ENCODE measurements at places on chromosomes 12 and 14.

DNA sequence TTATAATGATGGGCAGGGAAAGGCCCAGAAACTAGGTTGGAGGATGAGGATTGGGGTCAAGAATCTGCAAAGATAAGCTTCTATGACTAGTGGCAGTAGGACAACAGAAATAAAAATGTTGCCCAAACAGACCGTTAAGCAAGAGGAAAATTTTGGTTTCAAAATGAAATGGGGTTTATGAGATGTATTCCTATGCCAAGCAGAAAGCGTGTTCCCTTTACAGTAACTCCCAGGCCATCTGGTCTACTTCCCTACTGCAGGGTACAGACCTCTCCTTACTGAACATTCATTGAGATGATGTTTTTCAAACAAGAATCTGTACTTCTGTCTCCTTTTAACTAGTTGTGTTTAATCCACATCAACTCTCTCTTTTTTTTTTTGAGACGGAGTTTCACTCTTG, 20.4 kb upstream of the TMEM229B start:
- DNase-seq: no peak

DNA sequence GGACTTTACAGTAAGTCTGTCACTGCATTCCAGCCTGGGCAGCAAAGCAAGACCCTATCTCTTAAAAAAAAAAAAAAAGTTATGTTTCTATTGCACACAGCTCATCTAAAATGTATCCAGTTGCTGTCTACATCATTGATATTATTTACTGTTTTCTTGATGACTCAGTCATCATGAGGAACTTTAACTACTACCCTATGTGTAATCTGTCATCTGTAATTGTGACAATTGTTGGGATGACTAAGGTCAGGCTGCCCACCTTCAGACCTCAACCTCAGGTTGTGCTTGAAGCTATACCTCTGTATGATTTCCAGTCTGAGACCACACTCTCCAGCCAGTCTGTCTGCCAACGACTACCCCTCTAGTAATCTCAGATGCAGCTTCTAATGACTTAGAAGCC, 15.3 kb downstream of the PPP1R13B start:
- no peak for DNase-seq

GRCh38 chr12:74349925-74350324, 187.7 kb upstream of the ATXN7L3B start:
- no peak for DNase-seq

GRCh38 chr14:31527546-31527945, 33.7 kb upstream of the NUBPL start:
- no peak for DNase-seq

DNA sequence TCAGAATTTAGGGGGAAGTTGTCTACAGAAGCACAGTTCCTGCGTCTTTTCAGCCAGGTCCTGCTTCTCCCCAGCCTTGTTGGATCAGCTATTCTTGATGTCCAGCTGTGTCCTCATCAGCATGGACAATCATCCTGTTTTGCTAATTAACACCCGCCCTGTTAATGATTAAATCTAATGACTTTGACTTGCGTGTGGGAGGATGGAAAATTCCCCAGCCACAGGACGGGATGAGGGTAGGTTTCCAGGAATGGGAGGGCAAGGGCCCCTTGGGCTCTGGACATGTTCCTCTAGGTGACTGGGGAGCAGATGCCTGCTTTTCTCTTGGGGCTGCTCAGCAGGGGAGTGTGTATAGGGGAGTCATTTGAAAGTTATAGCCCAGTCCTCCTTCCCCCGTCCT, 5.3 kb upstream of the PPP1R1A start:
- peak; percentile 51 for DNase-seq

DNA sequence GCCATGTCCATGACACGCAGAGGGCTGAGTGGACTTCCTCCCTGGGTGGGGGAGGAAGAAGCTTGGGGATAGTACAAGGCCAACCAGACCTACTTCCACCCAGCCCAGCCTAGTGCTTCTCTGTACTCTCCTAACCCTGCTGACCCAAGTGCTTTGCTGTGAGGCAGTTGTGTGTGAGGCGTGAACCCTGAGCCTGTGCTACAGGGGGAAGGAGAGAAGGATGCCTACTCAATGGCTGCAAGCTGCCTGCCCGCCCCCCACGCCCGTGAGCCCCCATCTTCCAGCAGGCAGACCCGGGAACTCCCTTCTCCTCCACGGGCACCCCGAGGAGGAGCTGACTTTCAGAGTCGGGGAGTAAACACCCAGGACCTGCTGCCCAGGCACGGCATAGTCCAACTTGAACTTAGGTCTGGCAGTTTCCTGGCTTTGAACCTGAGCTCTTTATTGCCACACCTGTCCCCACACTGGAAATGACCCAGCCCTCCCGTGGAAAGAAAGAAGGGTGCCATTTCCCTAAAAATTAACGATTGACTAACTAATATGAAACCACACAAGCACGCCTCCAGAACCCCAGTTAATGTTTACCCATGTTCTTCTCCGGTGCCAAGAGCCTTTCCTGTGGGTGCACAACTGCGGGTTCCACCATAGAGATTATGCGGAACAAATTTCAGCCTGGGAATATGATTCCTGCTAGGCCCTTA, 10.8 kb downstream of the ALDH2 start:
- peak; percentile 63 for DNase-seq

DNA sequence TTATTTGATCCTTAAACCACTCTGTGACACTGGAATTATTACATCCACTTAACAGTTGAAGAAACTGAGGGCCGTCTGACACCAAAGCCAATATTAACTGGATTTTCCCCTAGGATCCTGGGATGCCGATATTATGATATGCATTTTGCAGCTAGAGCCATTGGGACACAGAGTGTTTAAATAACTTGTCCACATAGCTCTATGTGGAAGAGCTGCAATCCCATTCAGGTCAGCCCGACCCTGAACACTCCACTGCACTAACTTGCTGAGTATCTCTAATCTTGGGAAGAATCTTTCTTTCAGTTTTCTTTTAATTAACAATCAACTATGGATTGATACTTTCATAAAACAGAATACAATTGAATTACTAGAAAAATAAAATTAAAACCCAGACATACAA, 37.9 kb downstream of the RMST start:
- no peak for DNase-seq

- no peak for DNase-seq
These were observed 49.4 kb downstream of the SLC8A3 start for GRCh38 chr14:70139384-70139783.

- no peak for DNase-seq
These were observed 40.9 kb upstream of the GSG1 start for GRCh38 chr12:13144266-13144828.

DNA sequence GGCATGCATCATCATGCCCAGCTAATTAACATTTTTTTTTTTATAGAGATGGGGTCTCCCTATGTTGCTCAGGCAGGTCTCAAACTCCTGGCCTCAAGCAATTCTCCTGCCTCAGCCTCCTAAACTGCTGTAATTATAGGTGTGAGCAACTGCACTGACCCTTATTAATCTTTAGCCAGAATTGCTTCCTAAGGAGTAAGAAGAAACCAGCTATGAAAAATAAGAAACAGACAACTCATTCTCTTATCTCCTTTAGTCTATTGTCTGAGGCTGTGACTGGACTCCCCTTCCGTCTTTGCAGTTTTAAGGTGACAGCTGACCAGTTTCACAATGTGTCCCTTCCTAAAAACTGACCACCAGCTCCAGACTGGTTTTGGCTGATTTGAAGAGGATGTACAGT, 52.4 kb downstream of the EMP1 start:
- peak; percentile 31 for DNase-seq

DNA sequence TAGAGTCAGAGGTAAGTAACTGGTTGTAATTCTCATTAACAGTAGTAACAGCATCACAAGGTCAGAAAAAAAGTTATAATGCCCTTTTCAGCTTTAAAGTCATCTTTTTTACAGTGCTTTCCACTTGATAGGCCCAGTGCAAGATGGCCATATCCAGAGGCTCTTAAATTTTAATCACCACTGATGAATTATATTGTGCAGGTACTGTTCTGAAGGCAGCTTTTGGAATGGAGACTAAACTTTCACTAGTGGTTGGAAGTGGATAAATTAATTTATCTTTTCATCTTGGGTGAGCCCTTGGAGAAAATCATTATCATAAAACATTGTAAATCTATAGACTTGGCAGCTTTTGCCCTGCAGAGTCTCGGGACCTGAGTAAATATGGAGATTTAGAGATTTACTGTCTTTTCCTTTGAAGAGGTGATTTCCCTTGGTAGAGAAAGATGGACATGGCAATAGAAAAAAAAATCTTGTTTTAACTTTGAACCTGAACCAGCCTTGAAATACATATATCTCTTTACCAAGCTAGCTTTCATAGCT, 969.1 kb upstream of the NOVA1 start:
- no peak for DNase-seq

DNA sequence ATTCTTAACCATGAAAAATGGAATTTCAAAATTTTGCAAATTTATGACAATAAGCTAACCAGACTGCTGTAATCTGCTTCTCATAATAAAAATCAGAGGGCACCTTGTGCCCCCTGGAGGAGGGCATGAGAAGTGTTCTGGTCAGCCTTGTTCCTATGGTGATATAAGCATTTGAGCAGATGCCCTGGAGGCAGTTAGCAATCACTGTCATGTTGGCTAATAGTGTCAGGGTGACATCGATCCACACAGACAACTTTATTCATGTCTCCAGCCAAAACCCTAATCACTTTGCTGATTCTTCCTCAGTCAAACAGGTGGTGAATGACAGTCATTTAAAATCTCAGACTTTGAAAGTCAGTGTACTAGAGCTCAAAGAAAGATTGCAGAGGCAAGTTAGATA, 943.0 kb downstream of the GALC start:
- DNase-seq: peak; percentile 5

GRCh38 chr14:104868060-104868740, 3.1 kb downstream of the CEP170B start:
- DNase-seq: no peak

GRCh38 chr14:100754020-100754419, 27.3 kb downstream of the DLK1 start:
- no peak for DNase-seq

- peak; percentile 38 for DNase-seq
These were observed at the start of gene ADSS1 for GRCh38 chr14:104723651-104724406. TSS of gene ADSS1 (plus strand) at chr14:104724229. CDS start at chr14:104724271, 42 bp downstream.

- no peak for DNase-seq
These were observed 156.3 kb downstream of the RIMBP2 start for GRCh38 chr12:130559806-130560205.

GRCh38 chr12:93526786-93527428, 45.6 kb upstream of the SOCS2 start:
- peak; percentile 93 for DNase-seq

GRCh38 chr14:74864198-74864597, 11.7 kb downstream of the PROX2 start:
- no peak for DNase-seq

DNA sequence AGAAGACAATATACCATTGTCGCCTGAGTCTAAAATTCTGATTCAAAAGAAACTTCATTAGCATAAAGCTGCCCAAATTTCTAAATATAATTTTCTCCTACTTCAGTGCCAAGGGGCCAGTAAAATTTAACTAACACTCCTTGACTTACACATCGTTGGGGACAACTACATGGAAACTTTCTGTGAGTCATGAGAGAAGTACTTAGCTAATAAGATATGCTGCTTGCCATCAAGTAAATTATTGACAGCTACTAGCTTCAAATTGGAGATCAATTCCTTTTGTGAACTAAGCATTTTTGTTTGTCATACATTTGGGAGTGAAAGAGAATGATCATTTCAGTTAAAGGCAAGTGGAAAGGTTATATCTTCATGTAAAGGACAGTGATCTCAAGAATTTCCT, 373.3 kb downstream of the MDGA2 start:
- peak; percentile 5 for DNase-seq

DNA sequence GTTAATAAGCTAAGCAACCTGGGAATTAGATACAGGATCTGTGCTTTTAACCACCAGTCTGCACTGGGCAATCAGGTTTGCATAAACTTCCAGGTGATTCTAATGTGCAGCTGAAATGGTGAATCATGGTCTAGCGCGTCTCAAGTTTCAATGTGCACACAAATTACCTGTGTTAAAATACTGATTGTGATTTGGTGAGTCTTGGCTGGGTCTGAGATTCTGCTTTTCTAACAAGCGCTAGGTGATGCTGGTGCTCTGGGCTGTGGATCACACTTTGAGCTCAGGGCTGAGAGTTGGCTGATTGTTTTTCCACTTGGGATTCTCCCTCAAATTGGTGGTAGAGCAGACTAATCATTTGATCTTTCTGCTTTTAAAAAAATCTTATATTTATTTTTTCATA, 124.8 kb downstream of the C12orf75 start:
- DNase-seq: no peak

GRCh38 chr12:46402941-46403718, 30.6 kb upstream of the SLC38A2 start:
- no peak for DNase-seq

DNA sequence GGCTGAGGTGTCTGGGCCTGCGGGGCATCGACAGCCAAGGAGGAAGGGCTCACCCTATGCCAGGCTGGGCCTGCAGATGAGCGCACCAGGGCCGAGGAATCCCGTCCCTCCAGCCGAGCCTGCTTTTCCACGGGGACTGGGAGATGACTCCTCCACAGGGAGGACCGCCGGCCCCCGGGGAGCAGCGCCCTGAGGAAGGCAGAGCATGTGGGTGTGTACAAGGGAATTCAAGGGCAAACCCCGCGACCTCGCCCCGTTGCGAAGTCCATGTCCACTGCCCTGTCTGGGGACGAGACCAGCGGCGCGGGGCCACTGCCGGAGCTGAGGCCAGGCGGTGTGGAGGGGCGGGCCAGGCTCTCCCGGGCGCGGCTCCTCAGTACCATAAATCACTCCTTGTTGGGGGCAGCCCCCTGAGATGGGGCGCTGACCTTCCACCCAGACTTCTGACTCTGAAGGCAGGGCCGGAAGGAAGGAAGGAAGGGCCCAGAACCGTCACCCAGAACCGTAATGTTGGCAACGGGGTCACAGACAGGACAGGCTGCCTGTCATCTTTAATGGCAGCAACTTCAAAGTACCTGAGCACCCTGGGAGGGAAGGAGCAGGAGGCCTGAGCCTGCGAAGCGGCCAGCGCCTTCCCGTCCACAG, 52.5 kb downstream of the RNF34 start:
- peak; percentile 19 for DNase-seq

DNA sequence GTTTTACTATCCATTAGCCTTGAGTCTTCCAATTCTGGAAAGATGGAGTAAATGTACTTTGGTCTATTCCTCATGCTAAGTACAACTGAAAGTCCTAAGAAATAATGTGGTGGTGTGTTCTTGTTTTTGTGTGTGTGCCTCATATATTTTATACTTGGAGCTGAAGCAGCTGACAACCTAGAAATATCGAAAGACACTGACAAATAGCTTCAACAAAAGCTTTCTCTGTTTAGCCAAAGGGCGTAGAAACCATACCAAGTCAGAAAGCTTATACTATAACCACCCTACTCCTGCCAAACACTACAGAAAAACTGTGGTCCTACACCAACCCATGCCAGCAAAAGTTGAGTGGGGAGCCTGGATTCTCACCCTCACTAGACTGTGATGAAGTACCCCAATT, 188.4 kb downstream of the GPHN start:
- no peak for DNase-seq

- peak; percentile 48 for DNase-seq
These were observed 440.0 kb downstream of the SLC16A7 start for GRCh38 chr12:60035835-60036234.

DNA sequence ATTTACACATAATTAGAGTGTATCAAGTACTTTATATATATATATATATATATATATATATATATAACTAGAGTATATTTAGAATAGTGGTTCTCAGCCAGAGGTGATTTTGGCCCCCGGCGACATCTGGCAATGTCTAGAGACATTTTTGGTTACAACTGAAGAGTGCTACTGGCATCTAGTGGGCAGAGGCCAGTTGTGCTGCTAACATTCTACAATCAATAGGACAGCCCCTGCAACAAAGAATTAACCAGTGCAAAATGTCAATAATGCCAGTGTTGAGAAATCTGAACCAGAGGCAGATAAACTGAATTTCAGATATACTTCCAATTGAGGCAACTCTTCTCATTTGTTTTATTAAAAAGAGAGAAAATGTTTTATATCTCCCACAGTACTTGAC, 8.9 kb downstream of the GTF2A1 start:
- DNase-seq: peak; percentile 16
